ENCODE measurements at places on chromosomes 5 and 9.

- DNase-seq = no peak
Observed at GRCh38 chr5:35694481-35694880, 76.8 kb downstream of the SPEF2 start.

DNA sequence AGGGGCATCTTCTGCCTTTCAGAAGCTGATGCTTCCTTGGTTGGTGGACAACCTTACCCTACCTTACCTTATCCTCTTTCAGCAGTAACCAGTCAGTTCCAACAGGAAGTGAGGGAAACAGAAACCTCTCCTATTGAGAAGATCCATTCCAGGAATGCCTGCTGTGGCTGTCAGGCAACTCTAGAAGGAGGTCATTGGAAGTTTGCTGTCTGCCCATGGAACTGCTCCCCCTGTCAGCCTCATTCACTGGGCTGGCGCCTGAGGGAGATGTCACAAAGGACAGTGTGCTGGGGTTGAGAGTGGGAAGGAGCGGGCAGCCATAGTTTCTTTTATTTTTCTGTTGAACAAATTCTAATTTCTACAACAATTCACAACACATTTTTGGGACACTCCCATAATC is 54.7 kb downstream of the IRX1 start:
- DNase-seq = no peak

DNA sequence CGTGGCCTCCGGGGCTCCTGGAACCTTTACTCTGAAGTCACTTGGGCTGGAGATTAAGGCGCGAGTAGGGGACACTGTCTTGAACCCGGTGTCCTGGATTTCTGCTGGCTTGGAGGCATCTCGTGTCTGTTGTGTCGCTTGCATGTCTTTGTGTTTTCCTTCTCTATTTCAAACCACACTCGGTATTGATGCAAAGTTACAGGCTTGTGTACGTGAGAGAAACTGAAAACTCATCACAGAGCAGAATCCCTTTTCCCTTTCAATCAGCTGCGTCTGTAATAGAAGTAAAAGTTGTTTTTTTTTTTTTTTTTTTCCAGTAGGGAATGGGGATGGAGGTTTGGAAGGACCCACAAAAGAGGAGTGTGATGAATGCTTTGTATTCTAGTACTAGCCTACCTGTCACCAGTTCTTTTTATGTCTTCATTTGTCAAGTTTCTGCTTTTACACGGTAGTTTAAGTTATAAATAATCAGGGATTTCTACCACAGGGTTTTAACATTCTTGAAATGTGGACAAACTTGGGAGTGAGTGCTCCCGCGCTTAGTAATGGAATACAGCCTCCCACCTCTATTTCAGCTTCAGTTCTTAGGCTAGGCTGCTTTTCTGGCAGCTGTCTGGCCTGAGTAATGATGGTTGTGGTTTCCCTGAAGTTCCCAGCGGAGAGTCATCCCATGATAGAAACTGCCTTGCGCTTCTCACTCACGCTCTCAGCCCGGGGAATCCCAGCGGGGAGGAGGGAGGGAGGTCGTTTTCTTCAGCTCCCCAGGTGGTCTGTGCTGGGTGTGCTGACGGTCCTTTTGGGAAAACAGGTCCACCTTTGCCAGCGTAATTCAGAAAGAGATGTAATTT is 763 bp downstream of the TJP2 start:
- DNase-seq = peak; percentile 88

DNA sequence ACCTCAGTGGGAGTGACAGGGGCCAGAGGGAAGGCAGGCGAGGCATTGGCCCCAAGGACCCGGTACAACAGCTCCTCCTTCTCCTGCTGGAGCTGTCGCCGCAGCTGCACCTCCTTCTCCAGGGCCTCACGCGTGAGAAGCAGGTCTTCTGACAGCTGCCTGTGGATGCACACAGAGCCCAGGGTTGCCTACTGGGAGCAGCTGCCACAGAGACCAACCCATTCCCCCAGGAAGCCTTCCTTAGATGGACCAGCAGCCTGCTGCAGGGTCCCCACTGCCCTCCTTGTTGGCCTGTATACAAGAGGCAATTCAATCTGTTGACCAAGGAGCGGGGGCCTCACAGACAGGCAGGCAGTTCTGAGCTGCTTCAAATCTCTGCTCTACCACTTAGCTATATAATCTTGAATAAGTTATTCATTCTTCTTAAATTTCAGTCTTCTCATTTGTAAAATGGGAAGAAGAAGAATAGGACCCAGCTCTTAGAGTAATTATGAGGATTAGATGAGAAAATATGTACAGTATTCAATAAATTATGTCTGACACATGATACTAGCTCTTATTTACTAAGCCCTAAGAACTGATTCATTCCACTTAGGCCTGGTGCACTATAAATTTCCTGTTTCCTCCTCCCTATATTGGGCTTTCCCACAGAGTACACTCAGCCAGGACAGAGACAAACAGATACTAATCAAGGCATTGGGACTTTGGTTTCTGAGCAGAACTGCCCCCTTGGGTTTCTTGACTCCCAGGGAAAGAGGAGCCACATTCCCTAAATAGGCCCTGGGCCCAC is 26.1 kb upstream of the ANXA6 start:
- DNase-seq = no peak

GRCh38 chr5:140240987-140241706 is 61.8 kb downstream of the PFDN1 start:
- DNase-seq = no peak

- DNase-seq = no peak
Observed at GRCh38 chr9:130755377-130756007, 61.9 kb downstream of the EXOSC2 start.

- DNase-seq = no peak
Observed at GRCh38 chr9:91266448-91266847, 95.3 kb downstream of the AUH start.

- DNase-seq = peak; percentile 38
Observed at GRCh38 chr5:18393565-18394442, 759.5 kb downstream of the TAF11L14 start.

DNA sequence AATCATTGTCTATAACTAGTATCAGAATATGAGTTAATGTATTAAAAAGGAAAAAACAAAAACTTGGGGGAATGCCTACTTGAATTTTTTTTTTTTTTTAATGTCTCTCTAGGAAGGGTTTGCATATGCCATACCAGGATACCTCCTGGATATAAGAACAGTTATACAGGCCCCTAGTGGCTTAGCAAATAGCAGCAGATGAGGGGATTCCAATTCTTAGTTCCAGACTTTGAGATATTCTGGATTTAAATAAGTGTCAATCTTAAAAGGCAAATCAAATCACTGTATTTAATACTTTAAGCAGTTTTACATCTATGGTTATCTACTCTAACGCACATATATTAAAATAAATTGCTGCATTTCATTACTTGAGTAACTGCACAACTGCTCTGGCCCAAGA is 1055.5 kb upstream of the DMAC1 start:
- DNase-seq = no peak

GRCh38 chr5:176528301-176528700 is 8.9 kb downstream of the RNF44 start:
- no peak for DNase-seq

DNA sequence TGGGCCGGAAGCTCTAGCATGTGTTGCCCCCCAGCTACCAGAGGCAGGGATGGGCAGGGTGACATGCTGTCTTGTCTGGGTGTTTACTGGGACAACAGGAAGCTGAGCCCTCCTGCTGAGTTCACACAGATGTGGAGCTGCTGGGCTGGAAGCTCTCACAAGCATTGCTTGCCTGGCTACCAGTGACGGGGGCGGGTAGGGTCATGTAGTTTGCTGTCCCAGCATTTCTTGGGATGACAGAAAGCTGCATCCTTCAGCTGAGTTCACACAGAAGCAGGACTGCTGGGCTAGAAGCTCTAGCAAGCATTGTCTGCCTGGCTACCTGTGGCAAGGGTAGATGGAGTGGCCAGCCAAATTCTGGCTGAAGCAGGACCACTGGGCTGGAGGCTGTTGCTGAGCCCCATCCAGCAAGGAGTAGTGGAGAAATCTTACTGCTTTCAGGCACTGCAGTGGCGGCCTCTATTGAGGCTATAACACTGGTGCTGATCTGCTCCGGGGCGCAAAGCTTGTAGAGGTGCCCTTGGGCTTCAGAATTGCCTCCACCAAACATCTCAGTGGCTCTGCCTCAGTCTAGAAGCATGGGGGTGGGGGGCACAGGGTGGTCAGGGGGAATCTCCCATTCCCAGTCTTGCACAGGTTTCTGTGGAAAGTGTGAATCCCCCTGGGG is 25.1 kb downstream of the POLK start:
- no peak for DNase-seq

- DNase-seq = no peak
Observed at GRCh38 chr9:122005597-122005996, 87.5 kb downstream of the TTLL11 start.

DNA sequence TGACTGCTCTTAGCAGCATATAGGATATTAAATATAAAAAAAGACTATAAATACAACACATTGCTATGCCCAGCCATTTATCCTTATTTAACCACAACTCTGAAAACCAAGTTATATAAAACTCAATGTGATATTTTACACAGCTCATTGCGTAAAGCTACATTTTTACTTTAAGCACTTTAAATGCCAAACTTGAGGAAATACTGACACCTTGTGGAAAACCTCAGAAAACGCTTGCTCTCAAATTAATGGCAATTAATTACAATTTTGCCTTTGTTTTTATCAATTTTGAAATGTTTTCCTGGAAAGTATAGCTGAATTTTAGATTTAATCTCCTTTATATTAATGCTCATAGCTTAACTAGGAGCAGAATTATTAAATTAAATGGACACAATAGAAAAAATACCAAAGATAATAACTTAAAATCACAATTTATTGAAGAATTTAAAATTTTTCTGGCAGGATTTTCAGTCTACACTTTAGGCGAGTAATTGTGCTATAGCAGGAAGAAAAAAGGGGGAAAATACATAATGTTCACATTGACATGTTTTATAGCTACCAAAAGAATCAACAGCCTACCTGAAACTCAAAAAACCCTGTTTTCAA is 25.2 kb upstream of the PLAC8L1 start:
- DNase-seq = peak; percentile 22
